ENCODE measurements at places on chromosomes 3 and 15.

- no peak for DNase-seq
These were observed 120.5 kb downstream of the POLR2M start for GRCh38 chr15:57827021-57827420.

- DNase-seq, result no peak
These were observed 157.9 kb downstream of the FAM43A start for GRCh38 chr3:194843556-194843955.

- DNase-seq, result no peak
These were observed 84.8 kb downstream of the CPN2 start for GRCh38 chr3:194265996-194266964.

DNA sequence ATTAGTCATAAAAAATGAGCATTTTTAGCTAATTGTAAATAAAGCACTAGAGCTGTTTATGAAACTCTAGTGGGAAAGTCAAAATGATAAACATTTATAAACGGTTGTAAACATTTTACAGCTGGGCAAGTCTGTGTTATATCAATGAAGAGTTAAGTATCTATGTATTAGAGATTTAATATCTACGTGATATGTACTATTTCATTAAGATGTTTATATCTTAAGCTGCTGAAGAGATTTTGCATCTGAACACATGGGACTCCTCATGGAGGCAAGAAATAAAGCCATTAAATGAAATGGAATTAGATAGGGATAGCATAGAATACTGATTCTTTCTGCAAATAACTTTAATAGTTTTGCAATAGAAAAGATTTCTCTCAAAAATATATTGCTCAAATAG is 23.0 kb upstream of the CAPN7 start:
- DNase-seq, result no peak

DNA sequence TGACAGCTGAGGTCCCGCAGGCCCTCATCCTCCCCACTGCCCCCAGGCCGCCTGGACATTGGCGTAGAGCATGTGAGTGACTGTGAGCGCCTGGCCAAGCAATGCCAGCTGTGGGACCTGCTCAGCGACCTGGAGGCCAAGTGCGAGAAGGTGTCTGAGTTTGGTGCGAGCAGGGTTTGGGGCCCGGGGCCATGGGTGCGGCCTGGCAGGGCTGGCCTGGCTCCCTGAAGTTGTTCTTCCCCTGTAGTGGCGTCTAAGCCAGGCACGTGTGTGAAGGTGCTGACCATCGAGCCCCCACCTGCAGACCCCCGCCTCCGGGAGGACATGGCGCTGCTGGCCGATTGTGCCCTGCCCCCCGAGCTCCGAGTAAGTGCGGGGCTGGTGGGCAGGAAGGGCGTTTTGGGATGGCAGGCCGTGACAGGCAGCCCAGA is 4.2 kb downstream of the ABTB1 start:
- DNase-seq, result no peak

DNA sequence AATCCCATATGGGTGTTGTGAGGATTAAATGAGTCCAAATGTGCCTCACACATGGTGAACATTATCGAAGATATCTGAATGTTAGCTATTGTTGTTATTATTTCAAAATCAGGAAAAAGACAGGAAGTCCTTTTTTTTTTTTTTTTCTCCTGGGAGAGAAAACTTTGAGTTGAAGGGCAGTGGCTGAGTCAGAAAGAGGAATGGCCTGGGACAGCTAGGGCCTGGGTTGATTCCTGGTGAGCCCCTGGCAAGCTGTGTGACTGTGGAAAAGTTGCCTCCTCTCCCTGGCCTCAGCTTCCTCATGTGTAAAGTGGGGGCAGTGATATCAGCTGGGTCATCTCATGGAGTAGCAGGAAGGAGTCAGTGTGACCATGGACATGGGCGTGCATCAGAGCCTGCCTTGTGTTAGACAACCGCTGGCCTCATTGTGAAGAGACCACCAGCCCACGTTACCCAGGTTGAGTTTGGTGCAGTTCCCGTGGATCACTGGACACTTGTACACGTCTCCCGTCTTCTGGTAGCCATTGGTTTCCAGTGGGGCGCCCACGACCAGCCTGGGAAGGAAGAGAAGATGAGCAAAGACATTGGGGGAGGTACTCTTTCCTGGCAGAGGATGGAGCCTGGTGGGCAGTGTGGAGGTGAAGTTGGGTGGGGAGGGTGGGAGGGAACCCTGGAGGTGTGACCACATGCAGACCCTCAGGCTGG is 63.1 kb downstream of the ITGA11 start:
- DNase-seq, result no peak

DNA sequence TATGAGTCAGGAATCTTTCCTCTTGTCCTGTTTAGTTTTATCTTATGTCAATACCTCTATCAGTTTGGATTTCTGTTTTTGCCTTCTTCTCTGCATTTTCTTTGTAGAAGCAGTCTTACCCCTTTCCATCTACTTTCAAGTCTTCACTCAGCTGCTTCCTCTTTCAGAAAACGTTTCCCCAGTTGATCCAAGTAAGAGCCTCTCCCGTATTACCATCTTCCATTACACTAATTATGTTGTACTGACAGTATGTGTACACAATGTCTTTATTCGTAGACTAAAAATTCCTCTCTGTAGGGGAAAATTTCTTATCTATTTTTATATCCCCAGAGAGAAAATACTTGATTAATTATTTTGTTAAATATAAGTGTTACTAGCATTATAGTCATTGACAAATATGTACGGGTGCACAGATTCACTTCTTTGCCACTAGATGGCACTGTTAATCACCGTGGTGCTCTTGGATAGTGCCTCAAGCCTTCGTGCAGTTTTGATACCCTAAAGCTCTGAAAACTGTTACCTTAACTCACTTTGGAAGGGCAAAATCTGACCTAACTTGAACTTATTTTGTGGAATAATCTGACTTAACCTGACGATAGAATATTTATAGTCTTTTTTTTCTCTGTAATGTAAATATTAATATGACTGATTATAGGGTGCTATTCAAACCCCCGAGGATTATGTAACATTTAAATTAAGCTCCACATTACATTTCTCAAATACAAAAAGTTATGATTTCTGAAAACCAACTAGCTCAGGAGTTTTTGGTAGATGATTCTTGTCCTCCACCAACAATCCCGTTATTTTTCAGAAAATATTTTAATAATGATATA is 74.2 kb upstream of the POU1F1 start:
- peak; percentile 15 for DNase-seq

DNA sequence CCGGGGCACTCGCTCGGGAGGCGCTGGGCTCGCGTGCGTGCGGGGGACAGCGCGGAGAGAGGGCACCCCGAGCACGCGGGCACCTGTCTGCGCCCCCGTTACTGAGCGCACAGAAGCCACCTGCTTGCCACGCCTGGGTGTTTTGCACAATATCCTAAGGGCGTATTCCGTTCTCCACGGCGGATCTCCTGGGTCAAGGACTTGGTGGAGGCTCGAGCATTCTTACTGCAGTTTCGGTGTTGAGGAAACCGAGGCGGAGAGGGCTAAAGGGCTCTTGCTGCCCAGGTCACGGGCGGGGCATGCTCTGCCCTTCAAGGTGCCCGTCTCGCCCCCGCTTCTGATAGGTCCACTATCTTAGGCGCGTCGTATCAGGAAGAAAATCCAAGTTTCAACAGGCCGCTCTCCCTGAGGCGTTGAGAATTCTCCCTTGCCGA is 526 bp downstream of the GPD1L start:
- DNase-seq, result no peak

GRCh38 chr3:12462159-12462947 is 21.9 kb upstream of the TSEN2 start:
- DNase-seq, result no peak
